Neural crest cell (in vitro differentiated cells): ENCODE measurements at places on chromosomes 2 and 18.
A peak's percentile ranks its signal among the peaks of the same experiment; 100 is the strongest.

- no peak overlapping the region for H3K4me3 ChIP-seq
- H3K27ac ChIP-seq = no peak overlapping the region
- H3K36me3 ChIP-seq = no peaks in the 10 kb centered on the region
- no peaks in the 10 kb centered on the region for H3K27me3 ChIP-seq
These were observed 43.0 kb upstream of the SLC1A4 start for GRCh38 chr2:64945973-64946768.

DNA sequence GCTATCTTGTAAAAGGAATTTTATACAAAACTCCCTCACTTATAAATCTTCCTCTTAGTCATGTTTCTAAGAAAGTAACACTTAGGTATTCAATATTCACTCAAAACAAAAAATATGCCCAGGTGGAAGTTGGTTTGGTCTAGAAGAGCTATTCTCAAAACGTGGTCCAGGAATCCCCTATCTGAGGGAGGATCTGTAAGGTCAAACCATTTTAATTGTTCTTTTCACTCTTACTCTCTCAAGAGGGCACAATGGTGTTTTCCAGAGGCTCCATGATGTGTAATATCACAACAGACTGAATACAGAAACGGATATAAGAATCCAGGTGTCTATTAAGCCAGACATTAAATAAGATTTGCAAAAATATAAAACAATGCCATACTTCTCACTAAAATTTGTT lies 9.9 kb downstream of the MOB1A start:
- H3K4me1 ChIP-seq = peaks cover 12% of the 10 kb centered on the region
- no peaks in the 10 kb centered on the region for H3K27me3 ChIP-seq
- no peak for DNase-seq
- H3K27ac ChIP-seq = no peak overlapping the region

DNA sequence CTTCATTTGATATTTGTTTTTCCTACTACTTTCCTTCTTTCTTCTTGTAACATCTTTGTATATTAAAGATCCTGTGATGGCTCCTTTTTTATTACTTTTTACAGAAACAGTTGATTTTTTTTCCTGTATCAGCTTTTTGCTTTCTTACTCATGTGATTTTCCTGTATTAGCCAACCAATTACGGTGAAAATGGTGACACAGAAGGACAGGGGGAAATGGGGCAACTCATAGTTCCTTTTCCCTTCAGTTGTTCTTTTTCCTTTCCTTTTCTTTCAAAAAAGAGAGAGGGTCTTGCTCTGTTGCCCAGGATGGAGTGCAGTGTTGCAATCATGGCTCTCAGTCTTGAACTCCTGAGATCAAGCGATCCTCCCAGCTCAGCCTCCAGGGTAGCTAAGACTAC lies 117.8 kb downstream of the ATL2 start:
- no peak overlapping the region for H3K4me3 ChIP-seq
- H3K27me3 ChIP-seq = peaks cover 3% of the 10 kb centered on the region
- no peak overlapping the region for H3K27ac ChIP-seq
- peaks cover 10% of the 10 kb centered on the region for H3K4me1 ChIP-seq
- no peak for DNase-seq
- H3K36me3 ChIP-seq = no peaks in the 10 kb centered on the region

DNA sequence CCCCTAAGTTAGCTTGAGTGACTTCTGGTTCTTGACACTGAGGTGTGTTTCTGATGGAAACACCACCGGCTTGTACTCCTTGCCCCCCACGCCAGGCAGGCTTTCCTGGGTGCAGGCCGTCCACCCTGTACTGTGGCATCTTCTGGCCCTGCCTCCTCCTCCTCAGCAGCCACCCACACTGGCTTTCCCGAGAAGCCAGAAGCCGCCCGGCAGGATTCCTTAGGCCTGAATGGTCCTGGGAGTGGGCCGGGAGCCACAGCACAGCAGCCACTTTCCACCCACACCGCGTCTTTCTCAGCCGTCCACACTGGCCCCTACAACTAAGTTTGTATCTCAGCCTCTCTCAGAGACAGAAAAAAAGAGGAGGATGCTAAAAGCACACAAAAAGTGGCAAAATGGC lies 2.1 kb upstream of the HSBP1L1 start:
- no peak for DNase-seq
- no peak overlapping the region for H3K27ac ChIP-seq
- no peak overlapping the region for H3K4me3 ChIP-seq
- H3K4me1 ChIP-seq = peaks cover 27% of the 10 kb centered on the region

GRCh38 chr2:28049416-28049815 lies 158.9 kb downstream of the BABAM2 start:
- no peak overlapping the region for H3K4me3 ChIP-seq
- no peak overlapping the region for H3K27ac ChIP-seq
- no peaks in the 10 kb centered on the region for H3K4me1 ChIP-seq
- H3K36me3 ChIP-seq = no peaks in the 10 kb centered on the region

DNA sequence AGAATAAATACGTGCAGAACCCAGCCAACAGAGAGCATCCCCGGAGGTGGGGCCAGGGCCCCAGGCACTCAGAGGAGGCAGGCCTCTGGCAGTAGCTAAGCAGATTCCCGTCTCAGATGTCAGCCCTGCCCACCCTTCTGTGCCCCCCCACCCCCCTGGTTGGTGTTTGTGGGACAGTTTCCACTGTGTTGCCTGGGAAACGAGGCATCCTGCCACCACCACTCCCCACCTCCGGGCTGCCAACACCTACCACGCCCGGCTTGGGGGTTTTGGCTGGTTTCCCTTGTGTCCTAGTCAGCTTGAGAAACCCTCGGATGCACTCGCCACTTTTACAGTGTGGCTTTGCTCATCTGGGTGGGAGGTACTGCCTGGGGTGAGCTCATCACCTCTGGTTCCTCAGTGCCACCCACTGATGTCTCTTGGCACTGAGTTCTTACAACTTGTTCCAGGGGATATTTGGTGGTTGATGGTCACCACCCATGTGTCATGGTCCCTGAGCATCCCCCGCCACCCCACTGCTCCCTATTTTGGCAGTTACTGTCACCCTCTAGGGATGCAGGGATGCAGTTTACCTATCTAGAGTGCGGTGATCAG lies 72.4 kb upstream of the YWHAQ start:
- H3K36me3 ChIP-seq = no peaks in the 10 kb centered on the region
- no peak for DNase-seq
- H3K4me3 ChIP-seq = no peak overlapping the region

- no peak overlapping the region for H3K4me3 ChIP-seq
- H3K36me3 ChIP-seq = no peaks in the 10 kb centered on the region
- DNase-seq = no peak
- H3K27ac ChIP-seq = no peak overlapping the region
These were observed 40.6 kb upstream of the TLK1 start for GRCh38 chr2:171201271-171201670.

- H3K36me3 ChIP-seq = no peaks in the 10 kb centered on the region
- H3K4me1 ChIP-seq = no peaks in the 10 kb centered on the region
- H3K27me3 ChIP-seq = peaks cover 3% of the 10 kb centered on the region
- no peak overlapping the region for H3K27ac ChIP-seq
- DNase-seq = no peak
These were observed 40.5 kb downstream of the MYO5B start for GRCh38 chr18:50154420-50154819.

DNA sequence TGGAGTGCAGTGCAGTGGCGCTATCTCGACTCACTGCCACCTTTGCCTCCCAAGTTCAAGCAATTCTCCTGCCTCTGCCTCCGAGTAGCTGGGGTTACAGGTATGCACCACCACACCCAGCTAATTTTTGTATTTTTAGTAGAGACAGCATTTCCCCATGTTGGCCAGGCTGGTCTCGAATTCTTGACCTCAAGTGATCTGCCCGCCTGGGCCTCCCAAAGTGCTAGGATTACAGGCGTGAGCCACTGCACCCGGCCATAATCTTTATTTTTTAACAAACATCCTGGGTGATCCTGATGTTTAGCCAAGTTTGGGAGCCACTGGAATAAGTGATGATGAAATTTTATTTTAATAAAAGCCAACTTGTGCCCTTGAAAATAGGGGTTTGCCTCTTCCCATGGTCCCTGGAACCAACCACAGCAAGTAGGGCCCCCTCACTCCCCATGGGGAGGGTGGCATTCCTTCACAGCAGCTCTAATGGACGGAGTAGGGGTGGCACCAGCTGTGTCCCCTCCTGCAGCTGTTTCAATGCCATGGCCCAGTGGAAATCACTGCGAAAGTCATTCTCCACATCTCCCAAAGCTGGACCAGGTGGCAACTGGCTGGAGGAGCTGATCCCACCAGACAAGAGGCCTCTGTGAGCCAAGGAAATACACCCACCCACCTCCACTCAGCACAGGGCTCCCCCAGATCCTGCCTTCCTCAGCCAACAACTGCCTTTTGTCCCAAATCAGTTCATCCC lies 194.8 kb downstream of the ZFP36L2 start:
- no peak overlapping the region for H3K4me3 ChIP-seq
- H3K36me3 ChIP-seq = no peaks in the 10 kb centered on the region
- H3K27ac ChIP-seq = no peak overlapping the region
- H3K27me3 ChIP-seq = no peaks in the 10 kb centered on the region
- DNase-seq = no peak
- peaks cover 33% of the 10 kb centered on the region for H3K4me1 ChIP-seq

GRCh38 chr2:220296174-220296573 lies 668.7 kb downstream of the SLC4A3 start:
- H3K27me3 ChIP-seq = no peaks in the 10 kb centered on the region
- no peak overlapping the region for H3K4me3 ChIP-seq
- no peak overlapping the region for H3K27ac ChIP-seq
- peaks cover 10% of the 10 kb centered on the region for H3K4me1 ChIP-seq

DNA sequence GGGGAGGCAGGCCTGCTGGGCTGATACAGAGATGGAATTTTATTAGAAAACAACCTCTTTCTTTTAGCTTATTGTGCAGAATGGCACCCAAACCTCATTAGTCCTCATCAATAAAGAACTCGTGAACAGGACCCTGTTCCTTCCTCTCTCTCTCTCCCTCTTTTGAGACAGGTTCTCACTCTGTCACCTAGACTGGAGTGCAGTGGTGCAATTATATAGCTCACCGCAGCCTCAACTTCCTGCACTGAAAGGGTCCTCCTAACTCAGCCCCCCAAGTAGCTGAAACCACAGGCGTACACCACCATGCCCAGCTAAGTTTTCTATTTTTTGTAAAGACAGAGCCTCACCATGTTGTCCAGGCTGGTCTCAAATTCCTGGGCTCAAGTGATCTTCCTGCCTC lies 21.7 kb upstream of the AP1S3 start:
- H3K4me1 ChIP-seq = no peaks in the 10 kb centered on the region
- H3K4me3 ChIP-seq = no peak overlapping the region
- no peak for DNase-seq
- no peaks in the 10 kb centered on the region for H3K36me3 ChIP-seq
- no peak overlapping the region for H3K27ac ChIP-seq

- H3K4me3 ChIP-seq = no peak overlapping the region
- peaks cover 7% of the 10 kb centered on the region for H3K4me1 ChIP-seq
- peaks cover 23% of the 10 kb centered on the region for H3K27me3 ChIP-seq
- no peaks in the 10 kb centered on the region for H3K36me3 ChIP-seq
- H3K27ac ChIP-seq = no peak overlapping the region
These were observed 18.0 kb downstream of the MAL start for GRCh38 chr2:95043300-95044093.

GRCh38 chr2:119306196-119306590 lies 60.4 kb downstream of the C2orf76 start:
- no peaks in the 10 kb centered on the region for H3K36me3 ChIP-seq
- H3K4me3 ChIP-seq = no peak overlapping the region
- H3K4me1 ChIP-seq = no peaks in the 10 kb centered on the region
- H3K27me3 ChIP-seq = no peaks in the 10 kb centered on the region
- H3K27ac ChIP-seq = no peak overlapping the region

DNA sequence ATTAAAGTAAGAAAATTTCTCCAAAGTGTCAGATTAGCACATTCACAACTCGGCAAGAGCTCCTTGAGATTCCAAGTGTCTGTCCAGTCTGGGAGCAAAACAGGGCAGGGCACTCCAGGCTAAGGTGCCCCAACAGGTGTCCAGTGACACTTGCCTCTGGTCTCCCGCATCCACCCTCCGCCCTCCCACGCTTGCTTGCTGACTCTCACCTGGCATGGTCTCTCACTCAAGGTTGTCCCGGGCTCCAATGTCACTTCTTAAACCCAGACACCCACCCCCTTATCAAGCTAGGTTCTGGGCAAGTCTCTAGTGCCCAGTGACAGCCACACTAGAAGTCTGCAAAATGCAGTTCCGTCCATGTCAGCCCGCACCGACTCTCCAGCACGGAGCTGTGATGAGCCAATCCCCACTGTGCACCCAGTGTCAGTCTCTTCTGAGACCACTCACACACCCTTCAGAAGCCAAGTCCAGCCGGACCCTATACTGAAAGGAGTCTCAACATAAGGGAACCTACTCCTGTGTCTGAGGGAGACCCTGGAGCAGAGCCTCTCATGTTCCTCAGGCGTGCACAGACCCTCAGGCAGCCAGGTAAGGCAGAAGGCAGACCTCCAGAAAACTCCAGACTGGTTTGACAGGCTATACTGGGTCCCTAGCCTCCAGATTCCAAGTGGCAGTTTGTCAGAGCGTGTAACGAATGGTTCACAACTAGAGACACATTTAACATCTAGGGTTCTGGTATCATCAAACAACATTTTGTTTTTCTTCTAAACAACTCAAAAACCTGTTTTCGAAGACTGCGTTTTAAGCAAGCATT lies 45.6 kb downstream of the HDLBP start:
- peak overlapping the region; percentile 93 for H3K4me3 ChIP-seq
- peaks cover 33% of the 10 kb centered on the region for H3K4me1 ChIP-seq
- H3K27me3 ChIP-seq = no peaks in the 10 kb centered on the region
- DNase-seq = no peak
- no peak overlapping the region for H3K27ac ChIP-seq

DNA sequence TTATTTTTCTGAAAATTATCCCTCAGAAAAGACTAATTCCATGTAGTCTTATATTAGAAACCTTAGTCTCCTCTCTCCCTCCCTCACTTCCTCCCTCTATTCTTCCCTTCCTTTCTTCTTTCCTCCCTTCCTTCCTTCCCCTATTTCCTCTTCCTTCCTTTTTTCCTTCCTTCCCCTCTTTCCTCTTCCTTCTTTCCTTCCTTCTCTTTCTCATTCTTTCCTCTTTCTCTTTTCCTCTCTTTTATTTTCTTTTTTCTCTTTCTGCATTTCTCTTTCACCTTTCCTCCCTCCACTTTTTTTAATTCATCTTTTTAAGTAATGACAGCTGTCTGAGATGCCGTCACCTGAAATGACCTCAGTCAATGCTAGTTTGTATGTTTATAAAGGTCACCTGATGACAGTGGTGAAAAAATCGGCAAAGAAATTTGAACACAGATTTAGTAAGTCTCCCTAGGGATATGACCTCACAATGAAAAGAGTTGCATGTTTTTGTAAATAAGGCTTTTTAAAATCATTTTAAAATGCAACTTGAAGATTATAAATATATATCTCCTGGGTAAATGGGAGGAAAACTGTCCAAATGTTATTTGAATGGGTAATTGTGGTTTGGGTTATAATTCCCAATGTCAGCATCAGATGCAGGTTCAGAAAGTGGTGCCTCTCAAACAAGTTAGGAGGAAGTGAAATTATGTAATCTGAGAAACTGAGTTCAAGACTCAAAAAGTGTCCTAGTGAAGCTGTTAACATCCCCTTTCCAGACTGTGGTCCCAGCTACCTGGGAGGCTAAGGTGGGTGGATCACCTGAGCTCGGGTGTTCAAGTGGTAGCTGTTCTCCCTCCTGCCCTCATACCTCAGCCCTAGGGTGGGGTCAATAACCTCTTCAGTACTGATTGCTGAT lies 90.3 kb upstream of the ST3GAL5 start:
- no peak overlapping the region for H3K27ac ChIP-seq
- no peak overlapping the region for H3K4me3 ChIP-seq
- H3K27me3 ChIP-seq = no peaks in the 10 kb centered on the region

GRCh38 chr2:26541401-26542193 lies 63.7 kb upstream of the OTOF start:
- no peaks in the 10 kb centered on the region for H3K27me3 ChIP-seq
- no peak overlapping the region for H3K27ac ChIP-seq
- H3K4me3 ChIP-seq = no peak overlapping the region
- DNase-seq = no peak
- H3K36me3 ChIP-seq = no peaks in the 10 kb centered on the region

- H3K36me3 ChIP-seq = no peaks in the 10 kb centered on the region
- H3K4me1 ChIP-seq = peaks cover 15% of the 10 kb centered on the region
- H3K27me3 ChIP-seq = no peaks in the 10 kb centered on the region
These were observed 85.3 kb downstream of the SPP2 start for GRCh38 chr2:234135750-234136221.
